ENCODE measurements at places on chromosomes 11 and 22. TPM values are rescaled to one million over a fixed set of nuclear protein-coding genes. Genes with fewer than 3 reads are reported as not detected.
A peak's percentile ranks its signal among the peaks of the same experiment; 100 is the strongest.

- no peak for DNase-seq
These were observed 5.3 kb upstream of the NAA40 start for GRCh38 chr11:63933459-63933858.

DNA sequence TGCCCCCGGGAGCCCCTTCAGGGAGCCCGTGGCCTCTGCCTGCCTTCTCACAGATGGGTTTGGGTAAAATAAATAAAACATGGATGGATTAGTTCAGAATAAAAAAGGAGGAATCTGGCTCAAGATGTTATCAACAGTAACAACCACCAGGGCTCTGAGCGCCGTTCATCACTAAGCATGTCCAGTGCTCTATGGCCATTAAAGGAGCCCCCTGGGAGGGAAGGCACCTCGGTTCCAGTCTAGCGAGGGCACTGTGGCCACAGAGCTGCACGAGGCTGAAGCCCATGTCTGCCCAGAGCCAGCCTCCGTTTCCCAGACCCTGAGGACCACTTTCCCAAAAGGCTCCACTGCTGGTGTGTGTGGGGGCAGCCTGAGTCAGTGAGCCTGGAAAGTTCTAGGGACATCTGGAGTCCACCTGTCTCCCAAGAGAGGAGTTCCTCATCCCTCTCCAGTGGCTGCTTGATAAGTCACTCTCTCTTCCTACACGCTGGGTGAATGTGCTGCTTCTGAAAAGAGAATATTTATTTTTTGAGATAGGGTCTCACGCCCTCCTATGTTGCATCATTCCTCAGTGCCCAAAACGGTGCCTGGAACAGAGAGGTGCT, 614.6 kb downstream of the TBC1D22A start:
- no peak for DNase-seq

GRCh38 chr11:116821050-116821918, 1.8 kb downstream of the APOA4 start:
- DNase-seq: no peak

DNA sequence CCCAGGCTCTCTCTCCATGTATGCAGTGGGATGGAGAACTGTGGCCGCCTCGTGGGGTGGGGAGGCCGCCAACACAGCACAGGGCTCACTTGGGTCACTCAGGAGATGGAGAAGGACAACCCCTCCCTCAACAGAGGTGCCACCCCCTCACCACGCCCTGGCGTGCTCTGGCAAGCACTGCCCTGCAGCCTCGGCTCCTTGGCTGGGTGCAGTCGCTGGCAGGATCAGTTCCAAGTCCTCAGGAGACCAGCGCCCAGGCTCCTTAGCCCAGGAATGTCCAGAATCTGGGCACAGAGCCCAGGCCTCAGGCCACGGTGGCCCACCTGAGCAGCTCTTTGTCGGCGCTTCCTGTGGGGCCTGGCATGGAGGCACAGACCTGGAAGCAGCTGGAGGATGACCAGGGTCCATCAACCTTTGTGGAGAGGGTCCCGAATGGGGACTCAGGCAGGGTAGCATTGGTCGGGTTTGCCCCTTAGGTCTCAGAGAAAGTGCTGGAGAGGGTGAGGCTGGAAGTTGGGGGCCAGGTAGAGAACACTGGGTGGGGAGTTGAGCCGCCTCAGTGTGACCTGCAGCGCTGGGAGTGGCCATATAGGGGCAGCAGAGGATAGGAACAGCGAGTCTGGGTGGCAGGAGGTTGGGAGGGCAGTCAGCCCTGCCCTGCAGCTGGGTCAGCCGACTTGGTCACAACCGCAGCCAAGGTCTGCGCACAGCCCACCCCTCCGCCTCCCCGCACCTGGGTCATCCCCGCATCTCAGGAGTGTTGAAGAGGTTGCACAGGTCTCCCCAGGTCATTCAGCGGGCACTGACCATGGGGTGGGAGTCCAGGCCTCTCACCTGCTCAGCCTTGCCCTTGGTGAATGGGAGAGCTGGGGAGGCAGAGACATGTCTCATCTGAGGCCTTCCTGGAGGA, 8.2 kb downstream of the SUSD2 start:
- DNase-seq: peak; percentile 81

DNA sequence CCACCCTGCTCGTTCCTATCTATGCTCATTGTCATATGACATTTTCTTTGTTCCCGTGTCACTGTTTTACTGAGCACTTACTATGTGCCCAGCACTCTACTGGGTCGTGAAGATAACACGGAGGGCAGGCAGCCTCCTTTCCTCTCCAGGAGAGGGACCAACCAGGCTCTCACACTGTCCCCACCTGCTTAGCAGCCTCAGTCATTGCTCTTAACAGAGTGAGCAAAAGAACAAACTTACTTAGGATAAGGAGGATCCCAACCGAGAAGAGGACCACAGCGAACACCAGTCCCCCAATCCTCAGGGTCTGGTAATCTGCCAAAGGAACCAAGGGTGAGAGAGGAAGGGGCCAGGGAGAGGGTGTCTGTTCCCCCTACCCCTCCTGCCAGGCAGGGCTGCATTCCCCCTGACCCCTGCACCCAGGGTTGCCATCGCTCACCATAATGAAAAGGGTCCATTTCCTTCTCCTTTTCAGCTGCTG, 17.0 kb upstream of the FXYD2 start:
- DNase-seq: no peak

DNA sequence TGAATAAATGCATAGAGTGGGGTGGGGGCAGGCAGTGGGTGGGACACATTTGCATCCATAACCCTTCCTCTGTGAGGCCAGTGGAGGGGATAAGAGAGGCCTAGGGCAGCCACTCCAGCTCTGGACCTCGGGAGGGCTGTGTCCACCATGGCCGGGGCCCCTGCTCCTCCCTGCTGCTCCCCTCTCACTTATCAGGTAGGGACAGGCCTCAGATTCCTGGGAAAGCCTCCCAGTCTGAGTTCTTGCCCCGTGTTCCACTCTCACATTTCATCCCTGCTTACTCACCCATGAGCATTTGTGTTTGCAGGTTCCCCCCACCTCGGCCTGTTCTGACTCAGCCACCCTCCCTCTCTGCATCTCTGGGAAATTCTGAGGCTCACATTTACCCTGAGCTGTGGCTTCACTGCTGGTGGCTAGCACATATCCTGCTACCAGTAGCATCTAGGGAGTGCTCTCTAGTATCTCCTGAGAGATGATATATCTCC, 128.7 kb upstream of the TOP3B start:
- DNase-seq: no peak

- DNase-seq: no peak
These were observed 6.0 kb upstream of the PPM1F start for GRCh38 chr22:21958360-21959273.

The IGSF9B gene
- total RNA-seq: 31.5 TPM

The AQP11 gene
- total RNA-seq: not detected

The OR51E2 gene
- 0.69 TPM for total RNA-seq

The ADORA2A gene
- total RNA-seq: 3.3 TPM

Measured in uterus (tissue), 4 donors.